Right renal pelvis (tissue), 4 donors: ENCODE measurements at places on chromosomes 13 and 19. TPM values are rescaled to one million over a fixed set of nuclear protein-coding genes. Genes with fewer than 3 reads are reported as not detected.

GRCh38 chr13:24149246-24150032 lies 11.1 kb upstream of the SPATA13 start:
- DNase-seq, result no peak

DNA sequence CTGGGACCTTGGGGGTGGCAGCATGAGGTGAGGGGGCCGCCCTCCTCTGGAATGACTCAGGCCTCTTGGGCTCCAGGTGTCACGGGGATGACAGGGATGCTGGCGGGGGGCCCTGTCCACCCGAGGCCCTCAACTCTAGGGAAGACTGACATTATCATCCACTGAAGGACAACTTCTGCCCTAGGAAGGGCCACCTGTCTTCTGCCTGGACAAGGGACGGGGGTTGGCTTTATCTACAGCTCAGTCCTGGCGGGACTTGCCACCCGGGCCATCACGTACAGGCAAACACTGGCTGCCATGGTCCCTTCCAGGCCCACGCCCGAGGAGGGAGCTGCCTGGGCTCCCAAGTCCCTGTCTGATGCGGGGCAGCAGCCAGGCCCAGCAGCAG lies 130.7 kb downstream of the STK24 start:
- no peak for DNase-seq

DNA sequence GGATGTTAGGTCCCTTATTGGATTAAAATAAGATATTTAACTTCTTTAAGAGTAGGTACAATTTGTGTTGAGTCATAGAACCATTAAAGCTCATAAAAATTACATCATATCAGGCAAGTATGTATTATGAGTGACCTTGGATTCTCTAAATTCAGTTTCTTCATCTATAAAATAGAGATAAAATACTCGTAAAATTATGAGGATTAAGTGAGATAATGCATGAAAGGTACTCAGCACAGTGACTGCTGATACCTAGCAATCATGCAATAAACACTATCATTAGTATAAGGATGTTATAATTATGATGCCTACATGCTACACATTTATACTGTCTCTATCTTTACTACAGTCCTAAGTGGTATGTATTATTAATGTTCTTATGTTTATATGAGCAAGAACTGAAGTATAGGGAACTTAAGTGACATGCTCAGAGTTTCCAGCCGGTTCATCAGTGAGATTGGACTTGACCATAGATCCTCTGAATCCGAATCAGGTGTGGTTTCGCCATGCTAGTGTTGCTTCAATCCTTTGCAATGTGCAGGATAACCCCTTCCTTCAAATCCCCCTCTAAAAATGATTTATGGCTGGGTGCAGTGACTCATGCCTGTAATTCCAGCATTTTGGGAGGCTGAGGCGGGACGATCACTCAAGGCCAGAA lies 22.9 kb upstream of the FRY start:
- DNase-seq, result no peak

DNA sequence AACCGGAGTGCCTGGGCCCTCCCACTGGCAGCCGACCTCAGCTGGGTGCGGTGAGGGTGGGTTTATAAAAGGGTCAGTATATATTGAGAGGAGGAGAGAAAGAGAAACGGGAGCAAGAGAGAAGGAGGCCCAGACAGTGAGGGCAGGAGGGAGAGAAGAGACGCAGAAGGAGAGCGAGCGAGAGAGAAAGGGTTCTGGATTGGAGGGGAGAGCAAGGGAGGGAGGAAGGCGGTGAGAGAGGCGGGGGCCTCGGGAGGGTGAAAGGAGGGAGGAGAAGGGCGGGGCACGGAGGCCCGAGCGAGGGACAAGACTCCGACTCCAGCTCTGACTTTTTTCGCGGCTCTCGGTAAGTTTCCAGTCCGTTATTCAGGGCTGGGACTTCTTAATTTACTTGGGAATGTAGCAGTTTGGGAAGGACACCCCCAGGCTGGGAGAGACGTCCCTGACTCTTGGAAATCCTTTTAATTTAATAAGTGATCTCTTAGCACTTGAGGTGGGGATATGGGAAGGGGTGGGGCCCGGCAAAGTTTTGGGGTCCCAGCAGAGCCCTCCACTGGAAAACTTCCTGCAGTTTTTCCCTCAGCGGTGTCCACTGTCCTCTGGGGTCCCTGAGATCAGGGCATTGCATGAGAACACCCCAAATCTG lies at the start of gene EMP3:
Gene EMP3 (plus strand): TSS at position 288 of the 646 bp plus-strand sequence. CDS start 1,293 bp downstream, outside the sequence.
- no peak for DNase-seq

DNA sequence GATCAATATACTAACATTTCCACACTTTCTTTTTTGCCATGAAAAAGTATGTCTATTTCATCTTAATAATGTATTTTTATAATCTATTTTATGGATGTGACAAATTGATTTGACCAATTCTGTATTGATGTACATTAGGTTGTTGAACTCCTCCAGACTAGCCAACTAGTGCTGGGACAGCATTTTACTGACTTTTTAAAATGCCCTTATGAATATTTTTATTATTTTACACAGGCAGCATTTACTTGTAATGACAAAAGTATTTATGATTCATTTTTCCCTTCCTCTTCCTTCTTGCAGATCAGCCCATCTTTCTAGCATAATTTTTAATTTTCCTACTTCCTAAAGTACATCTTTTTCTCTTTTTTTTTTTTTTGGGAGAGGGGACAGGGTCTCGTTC lies 918 bp upstream of the FUZ start:
- no peak for DNase-seq

DNA sequence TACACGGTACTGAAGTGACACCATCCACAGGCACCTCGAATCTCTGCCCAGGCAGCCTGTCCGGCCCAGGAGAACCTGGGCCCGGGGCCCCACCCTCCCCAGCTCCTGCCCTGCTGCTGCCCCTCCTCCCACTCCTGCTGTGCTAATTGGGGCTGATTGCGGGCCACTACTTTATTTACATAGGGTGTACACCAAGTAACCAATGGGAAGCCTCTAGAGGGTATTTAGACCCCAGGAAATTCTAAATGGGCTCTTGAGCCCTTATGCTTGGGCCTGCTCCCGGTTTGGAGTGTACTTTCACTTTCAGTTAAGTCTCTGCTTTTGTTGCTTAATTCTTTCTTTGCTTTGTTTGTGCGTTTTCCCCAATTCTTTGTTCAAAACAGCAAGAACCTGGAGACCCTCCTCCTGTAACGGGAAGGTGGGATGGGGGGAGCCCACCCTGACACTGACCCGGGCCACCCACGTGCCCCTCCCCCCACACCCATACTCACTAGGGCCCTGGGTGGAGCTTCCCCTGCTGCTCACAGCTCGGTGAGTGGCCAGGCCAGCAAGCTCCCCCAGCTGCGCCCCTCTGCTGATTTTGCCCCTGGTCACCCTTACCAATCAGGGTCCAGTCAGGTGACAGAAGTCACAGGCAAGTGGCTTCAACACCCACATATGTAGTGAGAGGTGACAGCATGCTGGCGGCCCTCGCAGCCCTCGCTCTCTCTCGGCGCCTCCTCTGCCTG lies 9.4 kb downstream of the SCGB2B2 start:
- DNase-seq, result no peak

- no peak for DNase-seq
Measured at GRCh38 chr19:19858751-19859150, 6.9 kb upstream of the ZNF253 start.

GRCh38 chr13:60969656-60970055 lies 446.0 kb downstream of the PCDH20 start:
- DNase-seq, result no peak

- no peak for DNase-seq
Measured at GRCh38 chr13:26022538-26023292, 29.1 kb downstream of the SHISA2 start.

GRCh38 chr19:45297674-45298073 lies 25.0 kb downstream of the CKM start:
- no peak for DNase-seq

GRCh38 chr19:43439709-43440063 lies 25.0 kb downstream of the TEX101 start:
- no peak for DNase-seq

- no peak for DNase-seq
Measured at GRCh38 chr13:28449826-28450773, 44.8 kb downstream of the FLT1 start.

DNA sequence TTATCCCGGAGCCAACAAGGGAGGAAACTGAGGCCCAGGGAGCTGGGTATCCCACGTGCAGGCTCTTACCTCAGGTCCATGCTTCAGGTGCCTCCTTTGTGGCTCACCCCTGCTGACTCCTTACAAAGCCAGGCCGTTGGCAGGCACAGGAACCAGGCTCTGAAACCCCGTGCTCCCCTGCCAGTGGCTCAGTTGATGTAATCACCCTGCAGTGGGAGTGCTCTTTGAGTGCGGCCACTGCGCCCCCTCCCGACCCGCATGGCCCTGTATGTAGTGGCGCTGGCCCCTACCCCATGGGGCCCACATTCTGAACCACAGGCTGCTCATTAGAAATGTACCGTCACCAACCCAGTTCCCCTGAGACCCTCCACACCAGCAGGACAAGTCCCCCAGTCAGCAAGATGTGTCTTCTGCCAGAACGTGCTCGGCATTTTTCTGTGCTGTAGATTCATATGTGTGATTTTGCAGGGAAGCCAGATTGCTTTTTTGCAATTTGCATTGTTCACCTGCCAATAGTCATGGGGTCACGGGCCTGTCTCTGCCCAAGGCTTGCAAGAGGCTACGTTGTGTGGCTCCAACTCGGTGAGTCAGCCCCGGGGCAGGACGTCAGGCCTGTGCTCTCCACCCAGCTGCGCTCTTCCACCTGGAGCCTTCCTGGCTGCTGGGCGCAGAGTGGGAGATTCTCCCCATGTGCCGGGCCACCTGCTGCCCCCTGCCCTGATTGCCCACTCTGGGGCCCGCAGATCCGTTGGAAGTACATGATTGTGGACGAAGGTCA lies 60.3 kb downstream of the SMARCA4 start:
- no peak for DNase-seq

DNA sequence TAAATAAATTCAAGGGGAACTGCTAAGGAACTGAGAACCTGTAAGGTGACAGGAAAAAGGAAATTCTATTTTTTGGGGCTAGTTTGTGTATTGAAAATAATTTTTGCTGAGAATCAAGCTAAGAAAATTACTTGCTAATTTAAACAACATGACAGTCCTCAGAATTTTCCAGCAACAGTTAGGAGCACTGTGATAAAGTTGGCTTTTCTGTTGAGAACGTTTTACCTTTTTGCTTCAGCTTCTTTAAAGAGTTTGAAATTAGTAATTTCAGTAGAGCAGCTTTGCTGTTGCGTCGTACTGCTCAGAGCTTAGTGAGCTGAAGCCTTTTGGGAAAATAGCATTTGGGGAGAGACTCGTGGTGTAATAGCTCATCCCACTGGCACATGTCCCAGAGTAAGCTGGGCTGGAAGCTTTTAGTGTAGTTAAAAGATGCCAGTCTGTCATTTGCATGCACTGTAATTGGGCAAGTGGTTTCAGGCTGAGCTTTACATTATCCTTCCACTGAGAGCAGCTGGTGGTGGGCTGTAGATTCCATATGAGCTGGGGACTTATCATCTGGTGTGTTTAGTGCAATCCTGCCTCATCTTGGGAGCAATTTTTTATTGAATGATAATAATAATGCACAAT lies 69.8 kb downstream of the LRCH1 start:
- no peak for DNase-seq

- no peak for DNase-seq
Measured at GRCh38 chr19:4063369-4064148, 3.1 kb downstream of the ZBTB7A start.

DNA sequence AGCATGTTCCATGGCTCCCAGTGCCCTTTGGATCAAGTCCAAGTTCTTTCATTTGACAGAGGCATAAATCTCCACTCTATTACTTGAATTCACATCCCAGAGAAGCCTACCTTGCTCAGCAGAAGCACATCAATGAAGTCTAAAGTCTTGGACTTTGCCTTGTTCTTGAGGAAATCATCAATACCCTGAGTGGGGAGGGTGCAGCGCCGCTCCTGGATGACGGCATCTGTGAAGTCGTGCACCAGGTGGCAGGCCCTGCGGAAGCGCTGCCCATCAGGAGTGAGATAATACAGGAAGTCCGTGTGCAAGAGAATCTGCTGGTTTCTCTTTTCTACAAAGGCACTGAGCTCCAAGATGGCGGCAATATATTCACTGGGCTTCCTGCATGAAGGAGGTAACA lies 10.6 kb downstream of the CYP4F11 start:
- no peak for DNase-seq

DNA sequence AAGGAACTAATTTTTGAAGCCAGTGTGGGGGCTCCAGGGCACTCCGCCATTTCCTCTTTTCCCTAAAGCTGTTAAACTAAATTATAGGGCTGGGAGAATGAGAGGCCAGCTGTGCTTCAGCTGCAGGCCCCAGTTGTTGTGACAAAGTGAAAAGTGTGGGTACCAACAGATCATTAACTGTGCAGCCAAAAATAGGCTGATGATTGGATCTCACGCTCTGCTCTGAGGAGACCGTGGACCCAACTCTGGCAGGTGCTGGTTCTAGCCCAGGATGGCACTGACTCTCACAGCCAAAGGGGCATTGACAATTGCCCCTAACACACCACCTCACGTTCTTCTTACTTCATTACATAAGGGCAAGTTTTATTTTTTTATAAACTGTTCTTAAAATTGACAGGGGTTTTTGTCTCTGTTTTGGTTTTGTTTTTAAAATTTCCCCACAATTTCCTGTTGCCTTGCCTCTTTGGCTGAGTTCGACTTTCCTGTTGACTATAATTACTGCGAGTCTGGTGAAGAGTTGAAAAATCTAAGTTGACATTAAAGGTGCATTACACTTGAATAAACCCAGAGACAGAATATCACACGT lies 391.0 kb downstream of the FGF9 start:
- DNase-seq, result no peak

DNA sequence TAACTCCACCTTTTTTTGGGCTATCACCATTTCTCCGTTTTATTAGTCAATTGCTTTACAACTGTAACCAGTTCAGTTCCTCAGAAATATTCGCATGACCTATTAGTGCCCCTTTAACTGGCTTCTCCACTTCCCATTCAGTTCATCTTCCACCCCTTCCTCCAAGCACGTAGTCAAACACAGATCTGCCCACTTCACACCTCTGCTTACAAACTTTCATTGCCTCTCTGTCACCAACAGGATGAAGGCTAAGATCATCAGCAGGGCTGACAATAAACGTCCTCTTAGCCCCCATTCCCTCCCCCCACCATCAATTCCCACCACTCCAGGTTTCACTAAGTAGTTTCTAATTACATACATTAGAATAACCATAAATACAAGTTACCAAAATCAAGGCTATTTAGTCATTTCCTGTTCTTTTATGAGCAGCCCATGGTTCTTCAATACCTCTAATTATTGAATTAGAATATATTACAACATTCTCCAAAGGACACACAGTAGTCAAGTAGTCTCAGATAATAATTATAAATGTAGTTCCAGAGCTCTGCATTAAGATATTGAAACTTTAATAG lies 95.7 kb downstream of the SPRY2 start:
- no peak for DNase-seq

GRCh38 chr13:30111810-30112209 lies 195.5 kb downstream of the KATNAL1 start:
- no peak for DNase-seq

- DNase-seq, result no peak
Measured at GRCh38 chr13:50452756-50453155, 390.7 kb downstream of the DLEU7 start.

GRCh38 chr19:14006766-14007562 lies 844 bp upstream of the RFX1 start:
- DNase-seq, result no peak

The CBLC gene
- polyA plus RNA-seq, result 7.4 TPM

The CASP14 gene
- not detected for polyA plus RNA-seq

The LRRC25 gene
- 1.0 TPM for polyA plus RNA-seq

The KLK1 gene
- polyA plus RNA-seq, result 2.0 TPM

The ZNF441 gene
- 19.2 TPM for polyA plus RNA-seq
